Small intestine (tissue), 16 donors: ENCODE measurements at places on chromosomes 16 and 17. TPM values are rescaled to one million over a fixed set of nuclear protein-coding genes. Genes with fewer than 3 reads are reported as not detected.

Gene SPATA2L
- 20.1 TPM for polyA plus RNA-seq

Gene HBA1
- not detected for polyA plus RNA-seq

Gene KLHL10
- polyA plus RNA-seq: not detected

DNA sequence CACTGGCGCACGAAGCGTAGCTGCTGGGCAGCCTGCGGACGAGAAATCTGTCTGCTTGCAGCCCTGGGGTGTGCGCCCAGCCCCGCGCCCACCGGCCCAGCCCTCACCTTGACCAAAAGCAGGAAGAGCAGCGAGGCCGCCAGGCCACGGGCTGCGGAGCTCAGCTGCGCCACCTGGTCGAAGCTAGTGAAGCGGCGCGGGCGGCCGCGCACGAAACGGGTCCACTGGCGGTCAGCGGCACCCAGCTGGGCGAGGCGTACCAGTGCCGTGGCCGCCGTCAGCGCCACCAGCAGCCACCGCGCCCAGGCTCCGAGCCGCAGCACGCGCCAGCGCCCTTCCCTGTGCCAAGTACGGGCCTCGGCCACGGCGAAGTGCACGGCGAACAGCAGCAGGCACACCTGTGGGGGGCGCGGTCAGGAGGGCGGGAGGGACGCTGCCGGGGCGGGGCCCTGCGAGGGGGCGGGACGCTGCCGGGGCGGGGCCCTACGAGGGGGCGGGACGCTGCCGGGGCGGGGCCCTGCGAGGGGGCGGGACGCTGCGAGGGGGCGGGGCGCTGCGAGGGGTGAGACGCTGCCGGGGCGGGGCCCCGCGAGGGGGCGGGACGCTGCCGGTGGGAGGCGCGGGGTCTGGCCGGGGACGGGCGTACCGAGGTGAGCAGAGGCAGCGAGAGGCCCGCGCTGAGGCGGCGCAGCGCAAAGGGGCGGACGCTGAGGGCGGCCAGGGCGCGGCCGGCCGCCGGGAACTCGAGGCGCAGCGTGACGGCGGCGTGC is 43.2 kb downstream of the TSC2 start:
- peak overlapping the region; percentile 91 for H3K27ac ChIP-seq
- peaks cover 93% of the 10 kb centered on the region for H3K36me3 ChIP-seq
- DNase-seq: peak; percentile 92

DNA sequence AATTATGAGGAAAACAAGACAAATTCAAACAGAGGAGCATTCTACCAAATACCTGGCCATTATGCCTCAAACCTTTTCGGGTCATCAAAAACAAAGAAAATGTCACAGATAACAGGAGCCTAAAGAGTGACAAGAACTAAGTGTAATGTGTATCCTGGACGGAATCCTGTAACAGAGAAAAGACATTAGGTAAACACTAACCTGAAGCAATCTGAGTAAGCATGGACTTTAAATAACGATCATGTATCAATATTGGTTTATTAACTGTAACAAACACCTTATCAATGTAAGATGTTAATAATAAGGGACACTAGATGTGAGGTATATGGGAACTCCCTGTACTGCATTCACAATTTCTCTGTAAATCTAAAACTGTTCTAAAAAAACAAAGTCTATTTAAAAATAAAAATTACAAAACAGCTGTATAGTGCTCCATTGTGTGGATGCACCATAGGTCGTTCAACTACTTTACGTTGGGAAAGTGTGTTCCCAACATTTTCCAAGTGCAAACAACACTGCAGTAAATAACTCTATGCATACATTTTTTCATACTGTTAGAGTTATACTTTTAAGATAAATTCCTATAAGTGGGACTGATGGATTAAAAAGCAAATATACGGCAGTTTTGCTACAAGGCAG is 14.8 kb downstream of the CMC2 start:
- no peak overlapping the region for H3K27ac ChIP-seq
- DNase-seq: no peak
- peaks cover under 1% of the 10 kb centered on the region for H3K36me3 ChIP-seq
- H3K27me3 ChIP-seq: no peaks in the 10 kb centered on the region
- no peak overlapping the region for H3K4me3 ChIP-seq

DNA sequence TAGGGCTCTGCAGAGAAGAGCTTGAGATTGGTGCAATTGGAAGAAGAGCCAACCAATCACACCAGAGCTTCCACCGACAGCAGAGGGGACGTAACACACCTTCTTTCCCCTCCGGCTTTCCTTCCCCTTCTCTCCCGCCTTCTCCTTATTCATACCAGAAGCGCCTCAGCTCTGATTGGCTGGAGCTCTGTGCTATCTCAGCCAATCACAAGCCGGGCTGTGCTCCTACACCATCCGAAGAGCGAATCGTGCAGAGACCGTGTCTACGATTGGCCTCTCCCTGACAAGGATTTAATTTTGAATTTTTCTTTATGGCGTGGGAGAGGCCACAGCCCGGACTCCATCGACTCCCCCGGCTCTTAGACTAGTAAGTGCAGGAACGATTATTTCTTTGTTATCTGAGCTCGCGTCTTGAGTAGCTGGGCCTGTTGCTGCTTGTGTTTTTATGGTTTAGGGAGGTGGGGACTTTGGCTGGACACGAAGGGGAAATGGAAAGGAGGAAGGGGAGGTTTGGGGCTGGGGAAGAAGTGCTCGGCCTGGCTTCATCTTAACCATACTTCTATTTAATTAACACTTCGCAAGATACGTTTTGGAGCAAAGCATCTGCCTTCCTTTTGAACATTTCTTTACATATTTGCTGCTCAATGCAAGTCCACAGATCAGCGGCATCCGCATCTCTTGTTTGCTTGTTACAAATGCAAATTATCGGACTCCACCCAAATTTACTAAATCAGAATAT is at the start of gene PRR11:
Gene PRR11 (plus strand): TSS at position 308 of the 739 bp plus-strand sequence. CDS start 14,007 bp downstream, outside the sequence.
- H3K4me3 ChIP-seq: peak within 1 kb of the TSS; percentile 84
- peak; percentile 100 for DNase-seq
- peak within 1 kb of the TSS; percentile 86 for H3K27ac ChIP-seq

GRCh38 chr17:19237389-19238166 is 412 bp downstream of the EPN2 start:
- peak overlapping the region; percentile 86 for H3K4me3 ChIP-seq
- H3K36me3 ChIP-seq: no peaks in the 10 kb centered on the region
- no peaks in the 10 kb centered on the region for H3K27me3 ChIP-seq
- no peak for DNase-seq
- H3K4me1 ChIP-seq: peaks cover 7% of the 10 kb centered on the region

- no peak overlapping the region for H3K4me3 ChIP-seq
- DNase-seq: no peak
- no peaks in the 10 kb centered on the region for H3K27me3 ChIP-seq
- H3K36me3 ChIP-seq: no peaks in the 10 kb centered on the region
- no peaks in the 10 kb centered on the region for H3K4me1 ChIP-seq
- no peak overlapping the region for H3K27ac ChIP-seq
These were observed 110.1 kb downstream of the USP31 start for GRCh38 chr16:23039118-23039517.

DNA sequence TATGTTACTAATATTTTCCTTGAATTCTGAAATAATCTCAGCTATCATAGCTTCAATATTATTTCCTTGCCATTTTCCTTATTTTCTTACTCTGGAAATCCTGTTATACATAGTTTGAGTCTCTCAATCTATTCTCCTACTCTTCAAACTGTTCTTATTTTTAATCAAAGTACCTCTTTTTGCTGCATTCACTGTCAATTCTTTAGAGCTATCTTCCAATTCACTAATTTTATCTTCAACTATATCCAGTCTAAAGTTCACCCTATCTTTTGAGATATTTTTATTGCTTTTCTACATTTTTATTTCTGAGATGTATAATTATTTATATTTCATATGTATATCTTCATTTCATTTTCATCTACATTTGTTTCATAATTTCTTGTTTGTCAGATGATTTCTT is 7.3 kb upstream of the XYLT2 start:
- no peak overlapping the region for H3K27ac ChIP-seq
- no peaks in the 10 kb centered on the region for H3K4me1 ChIP-seq
- no peak for DNase-seq
- no peaks in the 10 kb centered on the region for H3K36me3 ChIP-seq
- H3K4me3 ChIP-seq: no peak overlapping the region
- peaks cover 2% of the 10 kb centered on the region for H3K27me3 ChIP-seq
